ENCODE measurements at places on chromosomes 13 and 19. TPM values are rescaled to one million over a fixed set of nuclear protein-coding genes. Genes with fewer than 3 reads are reported as not detected.

SERPINE3 gene
- polyA plus RNA-seq, result 0.31 TPM

CEACAM7 gene
- polyA plus RNA-seq, result not detected

SMIM7 gene
- polyA plus RNA-seq, result 91.3 TPM

CBARP gene
- 2.0 TPM for polyA plus RNA-seq

C19orf73 gene
- polyA plus RNA-seq, result 8.0 TPM

PSG7 gene
- polyA plus RNA-seq, result not detected

CRTC1 gene
- polyA plus RNA-seq, result 6.7 TPM

SLITRK1 gene
- polyA plus RNA-seq, result 0.29 TPM

BRME1 gene
- 3.9 TPM for polyA plus RNA-seq

GPR180 gene
- polyA plus RNA-seq, result 3.7 TPM

GJB6 gene
- polyA plus RNA-seq, result not detected

DNA sequence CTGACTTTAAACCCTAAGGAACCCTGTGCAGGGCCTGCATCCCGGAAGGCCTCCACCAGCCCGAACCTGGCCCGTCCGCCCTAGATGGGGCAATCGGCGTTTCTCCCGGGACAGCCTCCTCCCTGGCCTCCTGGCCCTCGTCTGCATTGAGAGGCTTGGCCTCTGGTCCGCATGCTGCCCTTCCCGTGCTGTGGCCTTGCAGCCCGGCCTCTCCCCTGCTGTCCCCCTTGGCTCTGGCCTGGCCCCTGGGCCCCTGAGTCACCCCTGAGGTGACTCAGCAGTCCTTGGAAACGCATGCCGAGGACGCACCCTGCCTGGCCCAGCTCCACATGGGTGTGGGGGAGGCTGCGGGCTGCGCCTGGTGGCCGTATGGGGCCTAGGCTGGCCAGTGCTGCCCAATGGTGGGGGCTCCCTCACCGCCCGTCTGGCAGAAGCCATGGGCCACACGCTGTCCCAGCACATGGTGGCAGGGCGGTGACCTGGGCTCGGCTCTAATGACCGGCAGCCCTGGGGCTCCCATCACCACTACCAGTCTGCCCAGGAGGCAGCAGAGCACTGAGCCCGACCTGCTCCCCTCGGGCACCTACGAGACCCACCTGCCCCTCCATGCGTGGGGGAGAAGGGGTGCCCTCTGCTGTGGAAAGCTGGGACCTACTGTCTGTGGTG, 25.7 kb downstream of the SH3GL1 start:
- no peak for DNase-seq

DNA sequence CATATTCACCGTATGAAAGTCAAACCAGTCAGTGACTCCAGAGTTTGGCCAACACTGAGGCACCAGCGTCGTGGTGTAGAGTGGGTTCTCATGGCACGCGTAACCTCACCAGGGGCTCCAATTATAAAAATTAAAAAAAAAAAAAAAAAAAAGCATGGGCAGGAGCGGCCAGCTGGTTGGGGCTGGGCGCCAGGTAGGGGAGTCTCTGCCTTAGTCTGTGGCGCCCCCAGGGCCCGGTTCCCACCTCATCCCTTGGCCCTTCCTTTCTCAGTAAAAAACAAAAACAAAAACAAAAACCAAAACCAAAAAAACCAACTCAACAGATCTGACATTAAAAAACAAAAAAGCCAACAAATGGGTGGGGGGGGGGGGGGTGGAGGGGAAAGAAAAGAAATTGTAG, 4.6 kb upstream of the EPHX3 start:
- no peak for DNase-seq

DNA sequence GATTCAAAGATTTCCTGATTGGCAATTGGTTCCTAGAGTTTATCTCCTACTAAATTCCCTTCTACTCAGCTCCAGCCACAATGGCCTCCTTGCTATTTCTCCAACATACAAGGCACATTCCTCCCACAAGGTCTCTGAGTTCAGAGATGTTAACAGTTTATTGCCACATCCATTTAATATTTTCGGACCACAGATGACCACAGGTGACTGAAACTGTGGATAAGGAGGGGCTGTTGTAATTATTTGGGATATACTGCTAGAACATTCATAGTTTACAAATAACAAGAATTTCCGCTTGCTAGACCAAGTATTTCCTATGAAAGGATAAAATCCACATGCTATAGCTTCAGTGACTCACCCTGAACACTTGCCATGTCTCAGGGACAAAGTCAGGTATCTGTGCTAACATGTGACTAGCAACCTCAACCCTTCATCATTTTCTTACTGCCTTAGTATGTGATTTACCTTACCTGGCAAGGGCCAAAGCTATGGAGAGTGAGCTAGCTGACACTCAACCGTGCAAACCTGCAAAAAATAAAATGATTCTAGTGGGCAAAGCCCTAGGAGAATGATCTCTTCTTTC, 117.7 kb downstream of the TBC1D4 start:
- no peak for DNase-seq

DNA sequence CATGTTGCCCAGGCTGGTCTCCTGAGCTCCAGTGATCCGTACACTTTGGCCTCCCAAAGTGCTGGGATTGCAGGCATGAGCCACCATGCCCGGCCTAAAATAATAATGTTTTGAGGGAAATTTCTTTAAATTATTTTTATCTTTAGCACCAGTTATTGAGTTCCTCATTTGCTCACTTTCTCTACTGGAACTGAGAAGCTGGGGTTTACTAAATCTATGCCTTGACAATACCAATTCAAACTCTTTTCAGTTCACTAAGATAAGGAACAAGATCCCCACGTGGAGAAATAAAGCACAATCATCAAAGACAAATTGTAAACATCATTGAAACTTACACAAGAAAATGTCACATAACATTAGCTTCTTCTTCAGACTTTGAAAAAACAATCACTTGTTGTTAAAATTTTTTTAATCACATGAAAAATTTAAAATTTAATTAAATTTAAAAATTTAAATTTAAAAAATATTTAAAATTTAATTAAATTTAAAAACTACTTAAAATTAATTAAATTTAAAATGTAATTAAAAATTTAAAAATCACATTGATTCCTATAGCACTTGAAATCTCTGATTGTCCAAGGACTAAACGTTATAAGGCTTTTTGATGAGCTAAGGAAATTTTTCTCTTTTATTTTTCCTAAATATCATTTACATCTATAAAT, 25.2 kb upstream of the XPO4 start:
- no peak for DNase-seq

- DNase-seq, result no peak
Observed at GRCh38 chr13:40477623-40478608, 188.5 kb downstream of the FOXO1 start.

GRCh38 chr19:46131485-46132143, 7.1 kb upstream of the IGFL3 start:
- DNase-seq, result no peak

- DNase-seq, result peak; percentile 27
Observed at GRCh38 chr19:7415163-7415856, 66.6 kb downstream of the ARHGEF18 start.

DNA sequence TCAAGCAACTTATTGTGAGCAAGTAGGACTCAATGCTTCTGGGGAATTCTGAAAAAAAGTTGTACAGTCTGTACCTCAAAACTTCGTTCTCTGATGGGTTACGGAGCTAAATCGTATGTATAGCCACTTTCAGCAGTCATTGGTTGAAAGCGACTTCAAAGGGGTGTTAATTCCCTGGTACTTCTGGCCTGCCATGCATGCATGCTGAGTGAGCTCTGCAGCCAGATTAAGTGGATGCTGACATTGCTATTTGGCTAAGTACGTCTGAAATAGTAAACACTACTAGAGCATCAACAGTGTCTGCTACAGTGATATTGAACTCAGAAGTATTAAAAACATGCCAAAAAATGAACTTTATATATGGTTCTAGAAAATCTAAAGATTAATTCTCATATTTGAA, 1183.1 kb upstream of the PCDH20 start:
- peak; percentile 18 for DNase-seq

- no peak for DNase-seq
Observed at GRCh38 chr19:15422296-15423075, 3.7 kb upstream of the AKAP8L start.

DNA sequence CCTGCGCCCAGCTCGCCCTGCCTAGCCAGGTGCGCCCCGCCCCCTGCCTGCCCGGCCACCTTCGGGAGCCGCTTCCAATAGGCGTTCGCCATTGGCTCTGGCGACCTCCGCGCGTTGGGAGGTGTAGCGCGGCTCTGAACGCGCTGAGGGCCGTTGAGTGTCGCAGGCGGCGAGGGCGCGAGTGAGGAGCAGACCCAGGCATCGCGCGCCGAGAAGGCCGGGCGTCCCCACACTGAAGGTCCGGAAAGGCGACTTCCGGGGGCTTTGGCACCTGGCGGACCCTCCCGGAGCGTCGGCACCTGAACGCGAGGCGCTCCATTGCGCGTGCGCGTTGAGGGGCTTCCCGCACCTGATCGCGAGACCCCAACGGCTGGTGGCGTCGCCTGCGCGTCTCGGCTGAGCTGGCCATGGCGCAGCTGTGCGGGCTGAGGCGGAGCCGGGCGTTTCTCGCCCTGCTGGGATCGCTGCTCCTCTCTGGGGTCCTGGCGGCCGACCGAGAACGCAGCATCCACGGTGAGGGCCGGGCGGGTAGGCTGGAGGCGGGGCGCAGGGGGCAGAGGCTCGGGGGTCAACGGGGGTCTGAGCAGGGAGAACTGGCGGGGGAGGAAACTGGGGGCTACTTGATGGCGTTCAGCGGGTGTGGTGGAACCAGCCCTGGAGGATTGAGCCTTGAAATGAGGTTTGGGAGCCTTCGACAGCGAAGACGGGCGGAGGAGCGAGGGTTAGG, at the start of gene SPINT2:
TSS of gene SPINT2 (plus strand) at position 88 of the 727 bp plus-strand sequence. CDS start at position 408, 320 bp downstream.
- DNase-seq, result peak; percentile 95

DNA sequence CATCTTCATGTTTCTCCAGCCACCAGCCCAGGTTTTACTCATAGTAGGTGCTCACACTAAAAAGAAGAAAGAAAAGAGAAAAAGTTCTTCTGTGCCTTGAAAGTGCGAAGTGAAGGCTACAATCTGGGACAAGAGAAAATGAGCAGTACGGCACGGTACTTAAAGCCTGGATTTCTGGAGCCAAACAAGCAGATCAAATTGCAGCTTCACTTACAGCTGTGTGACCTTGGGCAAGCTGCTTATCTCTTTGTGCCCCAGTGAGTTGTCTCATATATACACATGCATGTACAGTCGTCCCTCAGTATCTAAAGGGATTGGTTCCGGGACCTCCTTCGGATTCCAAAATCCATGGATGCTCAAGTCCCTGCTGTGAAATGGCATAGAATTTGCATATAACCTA, 41.8 kb downstream of the GSX1 start:
- DNase-seq, result no peak

- DNase-seq, result no peak
Observed at GRCh38 chr13:37383856-37384370, 214.7 kb downstream of the POSTN start.

DNA sequence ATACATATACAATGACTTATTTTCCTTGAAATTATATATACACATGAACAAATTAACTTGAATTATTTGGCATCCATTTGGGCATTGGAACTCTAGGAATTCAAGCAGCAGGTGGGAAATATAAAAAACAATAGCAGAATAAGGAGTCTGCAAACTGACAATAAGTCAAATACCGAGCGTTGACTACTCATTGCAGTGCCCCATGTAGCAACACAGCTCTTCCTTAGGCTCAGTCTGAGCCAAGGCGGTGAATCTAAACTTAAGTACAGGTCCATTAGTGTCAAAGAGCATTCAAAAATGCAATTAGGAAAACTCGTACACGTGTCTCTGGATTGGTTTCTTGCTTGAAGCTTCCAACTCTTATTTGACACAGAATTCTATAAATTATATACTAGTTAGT, 462.5 kb upstream of the KLF12 start:
- DNase-seq, result peak; percentile 9

DNA sequence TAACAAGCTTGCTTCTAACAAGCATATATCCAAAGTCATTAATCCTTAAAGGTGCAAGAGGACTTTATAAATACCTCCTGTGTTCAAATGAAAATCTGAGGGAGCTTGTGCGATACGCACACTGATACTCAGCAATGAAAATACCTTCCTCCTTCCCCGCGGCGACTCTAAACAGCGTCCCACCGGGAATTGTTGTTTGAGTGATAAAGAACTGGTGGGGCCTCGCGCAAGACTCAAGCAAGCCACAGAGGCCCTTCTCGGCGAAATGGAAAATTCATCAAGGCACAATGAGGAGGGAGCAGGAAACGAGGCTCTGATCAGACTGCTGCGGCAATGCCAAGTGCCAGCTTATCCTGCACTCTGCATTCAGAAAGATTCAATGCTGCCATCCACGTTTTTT, 126.7 kb downstream of the ABCC4 start:
- DNase-seq, result no peak

DNA sequence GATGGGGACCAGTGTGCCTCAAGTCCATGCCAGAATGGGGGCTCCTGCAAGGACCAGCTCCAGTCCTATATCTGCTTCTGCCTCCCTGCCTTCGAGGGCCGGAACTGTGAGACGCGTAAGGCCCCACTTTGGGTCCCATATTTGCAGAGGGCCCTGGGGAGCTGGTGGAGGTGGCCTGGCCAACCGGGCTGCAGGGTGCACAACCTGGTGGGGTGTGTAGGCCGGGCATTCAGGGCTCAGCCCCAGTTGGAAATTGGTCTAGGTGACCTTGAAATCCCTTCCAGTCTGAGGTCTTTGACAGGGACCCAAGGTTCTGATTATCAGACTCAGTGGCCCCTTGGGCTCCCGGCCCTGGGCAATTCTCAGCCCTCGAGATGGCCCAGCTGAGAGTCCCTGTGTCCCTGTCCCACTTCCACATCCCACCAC, 8.3 kb downstream of the F7 start:
- DNase-seq, result no peak

Data from GM23338 (cell line).